Type B pancreatic cell (in vitro differentiated cells): ENCODE measurements at places on chromosomes 1 and 21. TPM values are rescaled to one million over a fixed set of nuclear protein-coding genes. Genes with fewer than 3 reads are reported as not detected.

MX2 gene
- 0.92 and 2.0 TPM in 2 replicates for total RNA-seq

TDRD5 gene
- 0.52 TPM in 1 of 2 replicates, not detected in the other for total RNA-seq

GRCh38 chr1:246647113-246647512, 77.1 kb upstream of the SCCPDH start:
- no peak for DNase-seq

- DNase-seq, result no peak
These were observed 36.6 kb upstream of the TMEM52 start for GRCh38 chr1:1955621-1956094.

DNA sequence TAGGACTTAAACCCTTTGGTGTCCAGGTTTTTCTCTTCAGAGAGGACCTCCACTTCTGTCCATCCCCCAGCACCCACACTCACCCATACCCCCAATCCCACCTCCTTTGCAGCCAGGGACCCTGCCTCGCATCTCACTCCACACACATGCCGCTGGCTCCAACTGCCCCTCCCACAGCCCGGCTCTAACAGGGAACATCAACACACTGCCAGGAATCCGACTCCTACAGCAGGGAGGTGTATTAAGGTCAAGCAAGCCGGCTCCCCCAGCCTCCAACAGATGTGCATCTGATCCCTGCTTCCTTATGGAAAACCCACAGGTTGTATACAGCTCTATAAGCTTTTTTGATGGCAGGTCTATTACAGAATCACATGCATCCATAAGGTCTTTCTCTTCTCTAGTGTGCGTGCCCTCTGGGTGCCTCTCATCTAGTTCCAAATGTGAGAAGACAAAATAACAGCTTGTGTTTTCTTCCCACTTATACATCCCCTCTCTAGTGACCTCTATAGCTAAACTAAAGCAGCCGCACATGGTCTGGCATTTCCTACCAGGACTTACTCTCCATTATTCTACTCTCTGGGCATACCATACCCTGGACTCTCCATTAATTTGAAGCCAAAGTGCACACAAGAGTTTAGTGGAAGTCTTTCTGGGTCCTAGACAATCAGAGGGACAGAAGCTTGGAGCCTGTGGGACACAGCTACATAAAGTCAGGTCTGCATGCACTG, 16.3 kb downstream of the PIK3C2B start:
- DNase-seq, result no peak

GRCh38 chr1:89588480-89588879, 44.4 kb upstream of the LRRC8C start:
- DNase-seq, result no peak

DNA sequence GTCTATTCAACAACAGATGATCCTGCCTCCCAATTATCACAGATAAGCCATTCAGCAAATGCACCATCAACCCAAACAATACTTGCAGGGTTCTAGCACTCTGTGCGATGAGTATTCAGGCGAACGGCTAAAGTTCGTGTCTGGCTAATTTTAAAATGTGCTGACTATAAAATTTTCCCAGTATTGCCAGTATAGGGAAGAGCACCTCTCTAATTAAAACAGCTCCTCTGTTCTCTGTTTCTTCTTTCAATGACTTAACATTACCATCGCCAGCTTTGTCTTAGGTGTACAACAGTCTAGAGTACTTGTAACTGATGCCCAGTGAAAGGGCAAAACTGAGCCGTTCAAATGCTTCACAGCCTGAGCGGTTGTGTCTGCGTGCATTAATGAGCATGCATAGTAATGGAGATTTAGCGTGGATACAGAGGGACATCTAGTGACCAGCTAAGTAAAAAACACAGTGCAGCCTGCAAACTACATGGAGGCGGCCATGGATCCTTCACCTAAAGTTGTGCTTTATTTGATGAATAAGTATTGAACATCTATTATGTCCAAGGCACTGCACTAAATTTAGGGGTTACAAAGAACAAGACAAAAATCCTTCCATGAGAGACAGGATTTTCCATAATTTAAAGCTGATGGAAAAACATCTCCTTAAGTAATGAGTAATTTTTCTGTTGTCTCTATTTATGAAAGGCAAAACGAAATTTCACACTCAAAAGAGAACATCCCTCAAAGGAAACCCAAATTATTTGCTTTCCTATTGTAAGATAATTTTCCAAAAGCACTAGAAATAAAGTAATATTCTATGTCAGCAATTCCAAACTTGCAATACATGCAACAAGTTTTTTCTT, 120.0 kb downstream of the SETD4 start:
- no peak for DNase-seq
